Stimulated activated CD8-positive, alpha-beta memory T cell treated with anti-CD3 and anti-CD28 coated beads, Interleukin-15, amount 100 ng/mL, for 24 hours (primary cell): ENCODE measurements at places on chromosomes 3 and 15.

DNA sequence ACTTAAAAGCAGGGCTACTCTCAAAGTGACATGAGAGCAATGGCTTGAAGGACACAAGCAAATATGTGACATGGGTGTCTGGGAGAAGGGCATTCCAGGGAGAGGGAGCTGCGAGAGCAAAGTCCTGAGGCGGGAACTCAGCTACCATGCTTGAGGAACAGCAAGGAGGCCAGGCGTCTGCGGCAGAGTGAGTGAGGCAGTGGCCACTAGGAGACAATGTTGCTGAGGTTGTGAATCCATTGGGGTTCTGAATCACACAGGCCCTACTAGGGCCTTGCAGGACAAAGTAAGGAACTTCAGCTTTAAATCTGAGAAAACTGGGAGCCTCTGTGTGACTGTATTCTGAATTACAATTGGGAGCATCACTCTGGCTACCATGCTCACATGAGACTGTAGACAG is 94.1 kb upstream of the PRICKLE2 start:
- DNase-seq = no peak

GRCh38 chr15:29086001-29086400 is 183.6 kb downstream of the NSMCE3 start:
- DNase-seq = no peak

DNA sequence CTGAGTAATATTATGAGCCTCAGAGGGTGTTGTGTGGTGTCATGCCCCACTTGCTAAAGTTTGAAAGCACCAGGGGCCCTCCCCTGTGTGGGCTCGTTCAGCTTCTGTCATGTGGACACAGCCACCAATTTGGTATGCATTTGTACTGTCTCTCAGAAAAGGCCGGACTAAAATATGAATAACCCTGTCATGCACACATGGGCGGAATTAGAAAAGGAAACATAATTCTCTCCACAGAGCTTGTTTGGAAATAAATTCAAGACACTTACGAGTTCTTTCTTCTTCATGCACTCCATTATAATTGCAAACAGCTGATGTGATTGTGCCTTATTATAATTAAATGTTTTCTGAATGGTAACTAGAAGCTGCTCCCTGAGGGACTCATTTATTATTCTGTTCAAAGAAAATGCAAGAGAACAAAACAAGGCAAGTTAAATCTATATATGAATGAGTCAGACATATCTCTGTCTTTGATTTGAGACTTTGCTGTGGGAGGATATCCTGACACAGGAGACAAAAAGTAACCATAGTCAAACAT is 39.1 kb downstream of the TRPM1 start:
- DNase-seq = no peak

GRCh38 chr15:77633134-77633912 is 611 bp upstream of the LINGO1 start:
- DNase-seq = peak; percentile 45

- DNase-seq = no peak
Observed at GRCh38 chr15:101773496-101774100, 29.7 kb upstream of the OR4F6 start.
